ENCODE measurements at places on chromosomes 1 and 21.

DNA sequence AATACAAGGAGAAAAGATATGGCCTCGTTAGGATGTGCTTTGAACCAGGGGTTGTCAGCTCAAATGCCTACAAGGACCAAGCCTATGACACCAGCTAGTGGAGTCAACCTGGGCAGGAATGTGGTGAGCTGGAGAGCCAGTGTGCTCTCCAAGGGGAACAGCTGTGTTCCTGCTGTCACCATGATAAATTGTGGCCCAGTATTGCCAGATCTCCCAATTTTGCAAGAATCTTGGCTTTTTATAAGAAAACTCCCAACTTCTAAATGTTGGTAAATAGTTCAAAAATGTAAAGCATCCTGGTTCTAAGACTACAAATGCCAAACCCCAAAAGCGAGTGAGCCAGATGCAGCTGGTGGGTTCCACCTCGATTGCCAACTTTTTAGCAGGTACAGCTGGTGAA is 391.1 kb downstream of the PLPP3 start:
- no peak for DNase-seq

DNA sequence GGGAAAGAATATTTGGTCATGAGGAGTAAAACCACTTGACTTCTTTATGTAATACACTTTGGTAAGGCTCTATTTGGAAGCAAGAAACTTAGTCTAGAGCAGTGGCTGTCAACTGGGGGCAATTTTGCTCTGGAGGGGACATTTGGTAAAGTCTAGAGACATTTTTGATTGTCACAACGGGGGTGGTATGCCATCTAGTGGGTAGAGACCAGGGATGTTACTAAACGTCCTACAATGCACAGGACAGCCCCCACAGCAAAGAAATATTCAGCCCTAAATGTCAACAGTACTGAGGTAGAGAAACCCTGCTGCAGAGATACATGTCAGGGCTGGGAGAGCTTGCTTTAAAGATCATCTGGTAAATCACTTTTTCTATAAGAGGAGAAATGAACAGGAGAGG is 13.5 kb downstream of the FUCA1 start:
- peak; percentile 16 for DNase-seq

DNA sequence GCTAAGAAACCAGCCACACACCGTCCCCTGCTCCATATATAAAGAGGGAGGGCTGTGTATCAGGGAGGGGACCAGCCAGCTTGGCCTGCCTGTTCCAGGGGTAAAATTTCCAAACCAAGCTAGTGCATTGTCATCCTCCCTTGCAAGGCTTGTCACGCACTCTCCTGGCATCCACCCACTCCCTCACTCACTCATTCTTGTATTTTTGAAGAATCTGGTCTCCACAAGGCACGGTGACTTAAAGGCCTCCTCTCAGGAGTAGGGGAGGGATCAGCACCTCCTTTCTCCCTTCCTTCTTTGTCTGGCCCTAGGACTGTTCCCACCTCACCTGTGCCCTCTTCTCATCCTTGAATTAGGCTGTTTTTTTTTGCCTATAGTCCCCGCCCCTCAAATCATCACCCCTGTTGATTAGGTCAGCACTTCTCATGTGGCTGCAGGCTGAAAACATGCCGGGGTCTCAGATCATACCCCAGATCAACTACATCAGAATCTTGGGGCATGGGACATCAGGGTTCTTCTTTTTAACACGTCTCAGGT is 5.0 kb downstream of the ABCA4 start:
- no peak for DNase-seq

GRCh38 chr1:225526878-225527277 is 99.0 kb upstream of the LBR start:
- no peak for DNase-seq

DNA sequence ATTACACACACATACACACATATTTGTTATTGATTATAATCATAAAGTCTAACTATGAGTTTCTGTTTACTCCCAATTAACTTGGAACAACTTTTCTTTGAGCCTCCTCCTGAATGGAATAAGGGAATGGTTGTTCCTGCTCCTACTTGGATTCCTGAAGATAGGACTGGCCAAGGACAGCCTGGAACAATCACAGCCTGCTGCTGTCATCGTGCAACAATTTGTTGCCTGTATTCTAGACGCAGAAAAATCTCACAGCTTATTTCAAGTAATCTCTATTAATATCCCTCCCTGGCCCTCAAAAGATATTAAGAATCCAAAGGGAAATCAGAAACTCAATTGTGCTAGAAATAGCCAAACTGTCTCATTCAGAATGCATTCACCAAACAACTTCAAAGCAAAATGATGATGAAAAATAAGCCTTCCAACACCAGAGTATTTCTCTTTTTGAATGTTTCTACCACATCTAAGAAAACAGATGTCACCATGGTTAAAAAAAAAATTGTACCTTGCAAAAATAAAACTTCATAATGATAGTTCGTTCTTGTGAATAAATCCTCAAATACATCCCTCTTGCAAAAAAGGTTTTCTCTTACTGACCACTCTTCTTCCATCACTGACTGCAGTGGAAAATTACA is 30.9 kb downstream of the RCAN1 start:
- no peak for DNase-seq

- no peak for DNase-seq
Measured at GRCh38 chr1:204232526-204232925, 18.7 kb upstream of the GOLT1A start.

- DNase-seq: no peak
Measured at GRCh38 chr1:207362962-207363860, 41.7 kb downstream of the CD55 start.

DNA sequence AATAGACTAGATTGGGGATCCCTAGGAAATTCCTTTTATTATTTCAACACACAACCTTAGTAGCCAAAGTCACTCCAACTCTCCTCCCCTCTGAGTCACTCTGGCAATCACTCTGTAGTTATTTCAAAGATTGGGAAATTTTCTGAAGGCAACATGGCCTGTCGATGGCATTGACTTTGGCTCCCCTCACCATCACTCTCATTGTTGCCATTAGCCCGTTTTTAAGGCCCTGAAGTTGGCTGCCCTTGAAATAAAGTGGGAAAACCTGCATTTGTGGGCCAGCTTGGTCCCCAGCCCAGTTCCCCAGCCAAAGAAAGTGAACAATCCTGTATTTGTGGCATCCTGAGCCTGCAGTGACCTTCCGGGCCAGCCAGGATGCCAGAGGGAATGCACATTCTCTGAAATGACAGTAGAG is 52.5 kb downstream of the CDC7 start:
- DNase-seq: no peak

DNA sequence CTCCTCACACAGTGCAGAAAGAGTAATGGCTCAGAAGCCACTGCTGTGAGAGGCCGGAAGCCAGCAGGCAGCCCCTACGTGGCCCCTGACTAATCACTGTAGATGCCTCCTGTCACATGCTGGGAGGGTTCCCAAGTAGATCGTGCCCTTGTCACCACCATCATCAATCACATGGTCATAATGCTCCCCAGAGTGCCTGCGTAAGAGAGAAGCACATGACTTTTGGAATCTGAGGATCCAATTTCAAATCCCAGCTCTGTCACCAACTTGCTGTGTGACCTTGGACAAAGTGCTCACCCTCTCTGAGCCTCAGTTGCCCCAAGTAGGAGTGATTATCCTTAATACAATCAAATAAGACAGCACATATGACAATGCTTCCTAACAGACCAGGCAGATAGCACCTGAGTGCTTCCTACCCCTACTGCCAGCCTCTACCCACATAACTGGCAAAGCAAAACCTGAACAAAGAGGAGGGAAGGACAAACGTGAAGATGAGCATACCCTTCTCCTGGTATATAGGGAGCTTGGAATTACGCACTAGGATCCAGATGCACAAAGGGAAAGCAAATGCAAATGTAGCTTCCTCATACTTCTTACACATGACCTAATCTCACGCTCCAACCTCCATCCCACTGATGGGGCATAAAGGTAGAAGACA is 65.7 kb downstream of the SDC3 start:
- DNase-seq: no peak

DNA sequence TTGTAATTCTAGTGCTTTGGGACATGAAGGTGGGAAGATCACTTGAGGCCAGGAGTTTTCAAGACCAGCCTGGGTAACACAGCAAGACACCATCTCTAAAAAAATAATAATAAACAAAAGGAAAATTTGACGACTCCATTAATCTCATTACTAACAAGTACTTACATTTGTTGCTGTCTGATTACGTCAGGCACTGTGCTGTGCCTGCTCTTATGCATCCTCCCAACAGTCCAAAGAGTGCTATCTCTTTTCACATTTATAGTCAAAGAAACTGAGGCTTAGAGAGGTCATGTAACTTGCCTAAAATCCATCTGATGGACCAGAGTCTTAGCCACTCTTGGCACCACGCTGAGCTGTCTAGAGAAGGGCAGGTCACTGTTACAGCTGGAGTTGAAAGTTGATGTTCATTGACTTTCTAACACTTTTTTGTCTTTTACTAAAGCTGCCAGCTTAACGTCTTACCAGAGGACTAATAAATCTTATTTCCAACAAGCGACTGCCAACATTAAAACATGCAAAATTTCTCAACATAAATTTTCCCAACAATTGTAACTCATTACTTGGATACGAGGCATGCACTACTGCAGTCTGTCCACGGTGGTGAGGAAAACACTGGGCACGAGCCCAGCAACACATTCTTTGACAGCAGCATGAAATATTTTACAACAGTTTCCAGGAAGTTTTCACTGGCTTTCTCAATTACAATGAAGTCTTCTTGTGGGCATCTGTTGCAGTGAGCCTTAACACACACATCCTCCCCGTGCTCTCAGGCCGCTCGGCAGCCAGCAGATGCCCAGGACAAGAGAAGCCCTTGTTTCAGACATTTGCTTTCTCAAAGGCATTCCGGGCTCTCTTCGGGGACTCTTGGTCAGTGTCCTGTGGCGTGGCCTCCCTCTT is 262.9 kb upstream of the PROX1 start:
- DNase-seq: peak; percentile 82

- DNase-seq: no peak
Measured at GRCh38 chr1:37867784-37868183, 8.4 kb upstream of the MTF1 start.

DNA sequence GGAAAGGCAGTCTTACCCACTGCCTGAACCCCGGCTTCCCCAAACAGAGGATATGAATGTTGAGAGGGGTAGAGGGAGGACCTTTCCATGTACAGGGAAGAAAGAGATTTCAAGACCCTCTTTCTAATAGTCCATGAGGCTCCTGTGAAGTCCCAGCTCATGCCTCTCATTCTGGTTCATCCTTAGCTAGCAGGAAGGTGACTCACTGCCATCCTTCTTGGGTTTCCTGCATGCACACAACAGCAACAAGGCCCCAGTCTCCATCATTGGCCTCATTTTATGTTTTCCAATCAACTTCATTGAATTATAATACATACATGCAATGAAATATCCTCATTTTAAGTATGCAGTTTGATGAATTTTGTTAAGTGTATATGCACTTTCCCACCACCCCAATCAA is 46.2 kb downstream of the SYT2 start:
- DNase-seq: peak; percentile 44

GRCh38 chr1:65393347-65393746 is 27.1 kb upstream of the LEPR start:
- peak; percentile 17 for DNase-seq

DNA sequence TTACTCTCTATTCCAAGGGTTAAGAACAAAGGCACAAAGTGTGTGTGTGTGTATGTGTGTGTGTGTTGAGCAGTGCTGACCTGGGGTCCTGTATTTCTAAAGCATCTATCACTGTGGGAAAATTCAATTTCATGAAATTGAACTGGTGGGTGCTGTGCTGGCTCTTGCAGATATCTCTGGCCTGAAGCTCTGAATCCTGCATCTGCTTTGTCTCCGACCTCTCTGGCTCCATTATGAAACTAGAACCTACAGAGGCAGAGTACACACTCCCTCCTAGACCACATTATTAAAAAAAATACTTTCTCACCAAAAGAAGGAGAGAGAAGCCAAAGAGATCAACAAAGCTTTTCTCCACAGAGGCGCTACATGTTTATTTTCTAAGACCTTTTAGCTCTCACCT is 88.4 kb upstream of the PDE4B start:
- no peak for DNase-seq

DNA sequence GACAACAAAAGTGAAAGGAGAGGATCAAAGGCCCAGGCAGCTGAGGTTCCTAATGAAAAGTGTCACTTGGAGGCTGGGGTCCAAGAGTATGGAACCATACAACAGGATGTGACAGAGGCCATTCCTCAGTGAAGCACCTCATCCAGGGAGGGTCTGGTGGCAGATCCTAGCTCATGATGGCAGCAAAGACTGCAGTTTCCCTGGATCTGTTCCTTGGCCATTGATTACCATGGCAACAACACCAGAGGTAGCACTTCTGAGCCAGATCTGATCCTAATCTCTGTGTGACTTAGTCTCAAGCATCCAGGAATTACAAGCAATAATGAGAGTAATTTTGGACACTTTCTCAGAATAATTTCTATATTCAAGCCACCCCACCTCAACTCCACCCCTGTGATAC is 12.9 kb downstream of the FAM177B start:
- peak; percentile 6 for DNase-seq

DNA sequence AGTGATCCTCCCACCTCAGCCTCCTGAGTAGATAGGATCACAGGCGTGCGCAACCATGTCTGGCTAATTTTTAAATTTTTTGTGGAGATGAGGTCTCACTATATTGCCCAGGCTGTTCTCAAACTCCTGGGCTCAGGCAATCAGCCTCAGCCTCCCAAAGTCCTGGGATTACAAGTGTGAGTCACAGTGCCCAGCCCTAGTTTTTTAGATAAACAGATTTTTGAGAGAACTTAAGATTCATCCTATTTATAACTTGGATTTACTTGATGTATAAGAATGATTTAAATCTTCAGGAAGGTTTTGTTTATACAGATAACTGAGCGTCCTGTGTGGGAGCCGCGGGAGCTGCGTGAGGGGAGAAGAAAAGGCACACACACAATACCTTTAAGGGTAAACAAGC is 26.2 kb downstream of the HEYL start:
- DNase-seq: no peak

- DNase-seq: no peak
Measured at GRCh38 chr1:199357599-199357998, 669.9 kb upstream of the NR5A2 start.

DNA sequence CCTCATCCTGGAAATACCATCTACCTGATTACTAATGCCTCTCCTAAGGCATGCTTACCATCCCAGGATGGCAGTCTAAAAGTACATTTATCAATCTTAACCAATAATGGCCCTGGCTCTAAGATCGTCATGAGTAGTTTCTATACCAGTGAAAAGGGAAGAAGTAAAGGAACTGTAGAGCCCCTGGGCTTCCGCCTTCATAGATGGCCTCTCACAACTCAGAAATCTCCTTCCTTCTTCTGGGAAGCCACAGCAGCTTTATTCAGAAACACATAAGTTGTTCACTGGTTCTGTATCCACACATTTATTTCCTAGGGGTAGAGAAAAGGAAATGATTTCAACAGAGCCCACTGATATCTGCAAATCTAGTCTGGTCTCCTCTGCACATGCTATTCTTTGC is 41.0 kb upstream of the CD5L start:
- no peak for DNase-seq

All from endothelial cell of umbilical vein (primary cell).